ENCODE measurements at places on chromosomes 4 and X.

DNA sequence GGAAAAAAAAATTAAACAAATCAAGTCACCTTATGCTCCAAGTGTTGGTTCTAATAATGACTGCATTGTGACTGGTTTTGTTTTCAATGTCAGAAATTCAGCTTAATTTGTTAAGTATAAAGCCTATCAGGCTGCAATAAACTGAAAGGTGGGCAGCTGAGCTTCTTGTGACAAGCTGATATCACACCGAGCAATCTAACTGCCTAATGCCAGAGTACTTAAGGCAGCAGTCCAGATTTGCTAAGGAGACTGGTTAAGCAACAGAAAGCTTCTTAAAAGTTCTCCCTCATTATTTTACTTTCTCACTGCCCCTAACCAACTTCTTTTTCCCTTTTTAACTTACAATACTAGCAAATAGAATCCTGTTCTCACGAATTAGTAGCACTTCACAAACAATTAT is 201.0 kb downstream of the MAB21L2 start:
- no peak for DNase-seq

DNA sequence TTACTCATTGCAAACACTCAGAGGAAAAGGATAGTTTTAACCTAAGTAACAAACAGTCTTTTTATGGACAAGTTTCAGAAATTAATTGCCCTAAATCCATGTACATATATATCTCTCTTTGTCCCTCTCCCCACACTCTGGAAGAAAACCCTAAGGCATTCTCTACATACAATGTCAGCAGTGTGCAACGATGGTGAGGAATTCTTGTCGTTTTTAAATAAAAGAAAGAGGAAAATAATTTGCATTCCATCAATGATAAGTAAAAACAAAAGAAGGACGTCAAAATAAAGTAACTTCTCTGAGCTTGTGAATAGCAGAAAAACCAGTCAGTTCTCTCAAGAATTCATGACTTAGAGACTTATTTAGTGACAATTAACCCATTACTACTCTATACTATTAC is 550.5 kb upstream of the DIPK2B start:
- DNase-seq, result no peak

- DNase-seq, result no peak
Measured at GRCh38 chr4:186882293-186882692, 158.6 kb upstream of the FAT1 start.

DNA sequence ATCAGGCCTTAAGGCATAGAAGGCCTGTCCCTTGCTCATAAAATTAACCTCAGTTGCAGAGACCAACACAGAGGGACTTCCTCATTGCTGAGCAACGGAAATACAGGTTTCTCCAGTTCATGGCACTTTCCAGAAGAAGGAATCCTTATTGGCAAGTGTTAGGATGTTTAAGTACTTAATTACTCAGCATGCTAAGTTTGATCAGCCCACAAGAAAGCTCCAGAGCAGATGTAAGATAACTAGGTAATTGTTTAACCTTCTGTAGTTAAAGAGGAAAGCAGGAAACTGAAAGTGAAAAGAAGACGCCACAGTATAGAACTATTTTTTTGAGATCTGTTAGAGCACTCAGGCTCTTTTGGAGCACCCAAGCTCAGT is 33.5 kb downstream of the SMS start:
- DNase-seq, result no peak

Measured in stimulated activated CD4-positive, alpha-beta T cell treated with anti-CD3 and anti-CD28 coated beads, Interleukin-4, amount 100 ng/mL, for 1 hour (primary cell).